SJSA1 (cell line): ENCODE measurements at places on chromosomes 4 and X. TPM values are rescaled to one million over a fixed set of nuclear protein-coding genes. Genes with fewer than 3 reads are reported as not detected.

- no peak overlapping the region for H3K27ac ChIP-seq
- no peaks in the 10 kb centered on the region for H3K4me1 ChIP-seq
- DNase-seq: no peak
- H3K27me3 ChIP-seq: no peaks in the 10 kb centered on the region
- H3K4me3 ChIP-seq: no peak overlapping the region
- no peaks in the 10 kb centered on the region for H3K36me3 ChIP-seq
These were observed 208.5 kb upstream of the CASK start for GRCh38 chrX:42131856-42132255.

Gene SASH3
- not detected in 2 replicates for total RNA-seq

Gene AKAP14
- total RNA-seq: not detected in 2 replicates

DNA sequence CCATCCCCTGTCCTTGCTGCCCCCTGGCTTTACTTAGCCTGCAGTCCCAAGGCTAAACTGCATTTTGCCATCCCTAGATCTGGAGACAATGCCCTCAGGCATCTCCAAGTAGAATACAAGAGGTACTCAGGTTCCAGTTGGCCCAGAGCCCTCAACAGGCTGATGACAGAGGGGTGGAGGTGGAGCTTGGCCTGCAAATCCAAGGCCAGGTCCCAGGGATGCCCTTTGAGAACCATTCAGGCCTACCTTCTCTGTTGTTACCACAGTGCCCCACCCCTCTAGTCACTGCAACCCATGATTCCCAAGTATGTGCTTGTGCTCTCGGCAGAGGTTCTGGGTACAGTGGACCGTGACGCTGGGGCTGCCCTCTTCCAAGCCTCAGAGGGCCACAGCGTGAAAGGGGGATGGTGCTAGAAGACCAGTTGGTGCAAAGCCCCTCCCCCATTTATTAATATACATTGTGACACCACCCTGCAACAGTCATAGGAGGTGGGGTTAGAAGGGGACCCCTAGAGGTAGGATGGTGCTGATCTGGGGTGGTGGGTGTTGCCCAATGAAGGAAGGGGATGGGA lies 6.4 kb upstream of the UBA1 start:
- peaks cover 3% of the 10 kb centered on the region; the same call in 1 of the 2 replicates for H3K4me1 ChIP-seq
- H3K4me3 ChIP-seq: no peak overlapping the region
- no peak overlapping the region for H3K27ac ChIP-seq
- no peak for DNase-seq
- peaks cover 18% of the 10 kb centered on the region for H3K36me3 ChIP-seq

DNA sequence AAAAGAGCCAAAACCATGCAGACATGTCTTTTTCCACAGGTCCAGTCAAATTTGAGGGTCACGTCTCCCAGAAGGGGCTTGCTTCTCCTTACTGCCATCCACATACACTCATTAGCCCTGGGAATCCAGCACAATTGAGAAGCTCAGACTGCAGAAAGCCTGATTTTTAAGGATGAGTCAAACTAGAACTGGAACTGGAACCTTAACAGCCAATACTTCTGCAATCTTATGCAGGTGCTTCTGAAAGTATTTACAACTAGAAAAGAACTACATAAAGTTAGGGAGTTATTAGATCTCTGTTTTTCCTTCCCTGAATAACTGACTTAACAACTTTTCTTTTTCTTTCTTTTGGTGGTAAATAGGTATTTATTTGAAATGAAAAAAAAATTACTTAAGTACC lies 86.3 kb downstream of the CDS1 start:
- DNase-seq: no peak
- no peak overlapping the region for H3K27ac ChIP-seq
- H3K27me3 ChIP-seq: no peaks in the 10 kb centered on the region
- peaks cover 51% of the 10 kb centered on the region for H3K36me3 ChIP-seq
- H3K4me1 ChIP-seq: peaks cover 15% of the 10 kb centered on the region
- H3K4me3 ChIP-seq: no peak overlapping the region

DNA sequence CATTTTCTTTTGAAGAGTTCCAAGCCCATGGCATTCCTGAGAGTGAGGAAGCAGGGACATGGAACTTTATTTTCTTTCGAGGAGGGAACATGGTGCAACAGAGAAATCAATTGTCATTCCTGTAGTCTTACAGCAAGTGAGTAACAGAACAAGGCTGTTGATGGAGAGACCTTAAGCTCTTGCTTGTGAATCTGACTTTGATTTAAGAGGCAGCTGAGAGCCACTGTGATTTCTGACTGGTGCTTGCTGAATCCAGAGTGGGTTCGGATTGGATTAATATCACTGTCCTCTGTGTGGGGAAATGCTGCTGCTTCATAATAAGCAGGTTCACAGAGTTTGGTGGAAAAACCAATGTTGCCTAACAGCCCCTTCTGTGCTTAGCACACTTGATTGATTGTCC lies 4.7 kb upstream of the ATP1B4 start:
- H3K27ac ChIP-seq: no peak overlapping the region
- DNase-seq: no peak
- no peak overlapping the region for H3K4me3 ChIP-seq
- H3K4me1 ChIP-seq: no peaks in the 10 kb centered on the region
- no peaks in the 10 kb centered on the region for H3K36me3 ChIP-seq

GRCh38 chr4:168480931-168481611 lies 779 bp upstream of the DDX60L start:
- peak overlapping the region; percentile 58 for H3K4me3 ChIP-seq
- peak; percentile 96 for DNase-seq
- peaks cover 10% of the 10 kb centered on the region; the same call in 1 of the 2 replicates for H3K36me3 ChIP-seq

- peak overlapping the region; percentile 72 for H3K4me3 ChIP-seq
- H3K27ac ChIP-seq: no peak overlapping the region
- peaks cover 13% of the 10 kb centered on the region; the same call in 1 of the 2 replicates for H3K27me3 ChIP-seq
- H3K4me1 ChIP-seq: peaks cover 8% of the 10 kb centered on the region; the same call in 1 of the 2 replicates
These were observed 528 bp upstream of the SLC25A4 start for GRCh38 chr4:185142564-185142911.

DNA sequence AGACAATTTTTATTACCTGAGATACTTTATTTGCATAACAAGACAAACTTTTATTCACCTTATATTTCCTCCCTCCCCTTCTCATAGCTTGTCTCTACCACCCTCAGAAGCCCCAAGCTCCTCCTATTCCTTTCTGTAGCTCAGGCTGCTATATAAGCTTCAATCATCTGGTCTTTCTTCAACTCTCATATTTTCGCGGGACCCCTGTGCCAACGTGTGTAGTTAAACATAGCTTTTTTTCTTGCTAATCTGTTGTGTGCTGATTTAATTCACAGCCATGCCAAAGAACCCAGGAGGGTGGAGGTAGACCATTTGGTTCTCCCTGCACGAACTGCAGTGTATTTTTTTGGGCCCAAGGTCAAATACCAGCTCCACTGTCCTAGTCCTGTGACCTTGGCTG lies 21.1 kb upstream of the CD38 start:
- H3K4me1 ChIP-seq: peaks cover 36% of the 10 kb centered on the region
- no peaks in the 10 kb centered on the region for H3K36me3 ChIP-seq
- H3K27ac ChIP-seq: no peak overlapping the region

Gene TRPC5OS
- not detected in 2 replicates for total RNA-seq

DNA sequence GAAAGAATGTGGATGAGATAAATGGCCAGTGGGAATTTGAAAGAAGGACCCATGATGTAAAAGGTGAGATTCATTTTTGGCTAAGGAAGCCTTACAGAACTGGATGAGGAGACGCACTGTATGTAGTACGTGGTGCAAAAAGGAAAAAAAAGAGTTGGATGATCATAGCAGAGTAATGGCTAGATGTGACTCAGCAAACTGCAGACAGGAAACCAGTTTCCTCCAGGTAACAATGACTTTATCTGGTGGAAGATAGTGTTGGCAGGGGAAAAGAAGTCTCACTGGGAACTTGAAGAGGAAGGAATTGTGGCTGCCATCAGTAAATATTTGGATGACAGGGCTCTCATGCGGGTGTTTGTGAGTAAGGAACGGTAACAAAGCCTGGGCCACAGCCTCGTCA lies 243.2 kb downstream of the CPE start:
- no peaks in the 10 kb centered on the region for H3K36me3 ChIP-seq
- no peak for DNase-seq
- no peak overlapping the region for H3K4me3 ChIP-seq
- no peaks in the 10 kb centered on the region for H3K4me1 ChIP-seq
- no peaks in the 10 kb centered on the region for H3K27me3 ChIP-seq
- no peak overlapping the region for H3K27ac ChIP-seq

Gene CXCR3
- total RNA-seq: not detected in 2 replicates

DNA sequence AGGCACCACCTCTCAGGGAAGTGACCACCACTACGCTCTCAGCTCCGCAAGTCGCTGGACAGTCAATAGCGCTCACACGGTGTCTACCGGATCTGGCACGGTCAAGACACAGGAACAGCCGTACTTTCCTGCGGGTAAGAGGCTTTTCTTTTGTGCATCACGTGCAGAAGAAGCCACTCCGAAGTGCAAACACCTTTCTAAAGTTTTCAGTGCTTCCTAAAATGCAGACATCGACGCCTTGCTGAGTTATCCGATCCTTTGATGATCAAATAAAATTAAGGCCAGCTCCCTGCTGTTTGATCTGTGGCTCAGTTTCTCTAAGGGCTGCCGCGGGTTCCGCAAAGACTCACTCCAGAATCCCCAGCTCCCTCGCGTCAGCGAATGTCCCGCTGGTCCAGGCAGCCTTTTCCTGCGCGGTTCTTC lies 71.8 kb downstream of the FBXO8 start:
- H3K4me1 ChIP-seq: 0 out of 2 replicates have a peak, but pooled peaks cover 4% of the 10 kb centered on the region
- no peak overlapping the region for H3K4me3 ChIP-seq
- H3K36me3 ChIP-seq: no peaks in the 10 kb centered on the region
- DNase-seq: no peak
- H3K27ac ChIP-seq: no peak overlapping the region

Gene SPANXN4
- total RNA-seq: not detected in 2 replicates

Gene ZMYM3
- 12.2 and 14.6 TPM in 2 replicates for total RNA-seq

GRCh38 chr4:138226351-138226750 lies 15.8 kb downstream of the SLC7A11 start:
- peaks cover 65% of the 10 kb centered on the region for H3K4me1 ChIP-seq
- H3K27me3 ChIP-seq: no peaks in the 10 kb centered on the region
- H3K36me3 ChIP-seq: peaks cover 68% of the 10 kb centered on the region
- DNase-seq: no peak

Gene ODAPH
- not detected in 2 replicates for total RNA-seq

DNA sequence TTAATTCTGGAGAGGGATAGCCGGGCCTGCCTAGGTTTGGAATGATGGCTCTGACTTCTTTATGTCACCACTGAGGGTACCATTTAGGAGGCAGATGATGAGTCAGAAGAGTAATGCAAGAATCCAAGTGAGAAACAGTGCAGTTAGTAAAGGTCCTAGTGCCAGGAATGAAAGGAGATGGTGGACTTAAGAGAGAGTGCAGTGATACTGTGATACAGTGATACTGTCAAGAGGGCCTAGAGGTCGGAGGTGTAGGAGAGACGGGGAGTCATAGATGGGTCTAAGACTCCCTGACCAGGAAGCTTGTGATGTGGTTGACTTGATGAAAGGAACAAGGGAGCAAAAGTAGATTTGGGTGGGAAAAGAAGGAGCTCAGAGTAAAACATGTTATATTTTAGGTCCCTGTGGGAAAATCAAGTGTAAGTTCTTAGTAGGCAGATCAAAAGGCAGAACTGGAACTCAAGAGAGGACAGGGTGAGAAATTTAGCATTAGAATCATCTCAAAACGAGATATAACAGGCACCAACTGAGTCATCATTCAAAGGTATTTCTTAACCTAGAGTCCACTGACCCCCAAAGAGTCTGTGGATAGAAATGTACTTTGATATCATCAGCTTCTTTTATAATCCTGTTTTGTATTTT lies 85.0 kb downstream of the NFKB1 start:
- H3K27me3 ChIP-seq: no peaks in the 10 kb centered on the region
- no peak overlapping the region for H3K27ac ChIP-seq
- no peak overlapping the region for H3K4me3 ChIP-seq
- no peaks in the 10 kb centered on the region for H3K4me1 ChIP-seq
- H3K36me3 ChIP-seq: peaks cover 88% of the 10 kb centered on the region
- DNase-seq: no peak

DNA sequence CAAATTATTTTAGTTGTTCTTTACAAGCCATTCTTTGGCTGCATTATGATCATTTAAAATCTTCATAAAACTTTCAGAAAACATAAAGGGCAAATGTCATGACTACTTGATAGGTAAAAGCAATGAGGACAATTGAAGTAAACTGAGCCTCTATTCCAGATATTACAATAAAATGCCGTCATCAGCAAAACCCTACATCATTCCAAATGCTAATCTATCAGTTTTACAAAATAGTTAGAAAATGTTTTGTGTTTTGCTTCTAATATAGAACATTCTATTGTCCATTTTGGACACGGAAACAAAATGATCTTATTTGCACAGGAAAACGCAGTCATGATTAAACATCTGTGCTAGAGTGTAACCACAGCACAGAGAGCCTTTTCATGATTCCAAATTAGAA lies 1330.6 kb upstream of the ADGRL3 start:
- no peak overlapping the region for H3K4me3 ChIP-seq
- H3K27ac ChIP-seq: no peak overlapping the region
- DNase-seq: no peak
- no peaks in the 10 kb centered on the region for H3K4me1 ChIP-seq
- H3K27me3 ChIP-seq: no peaks in the 10 kb centered on the region

Gene TMPRSS11D
- total RNA-seq: not detected in 2 replicates

DNA sequence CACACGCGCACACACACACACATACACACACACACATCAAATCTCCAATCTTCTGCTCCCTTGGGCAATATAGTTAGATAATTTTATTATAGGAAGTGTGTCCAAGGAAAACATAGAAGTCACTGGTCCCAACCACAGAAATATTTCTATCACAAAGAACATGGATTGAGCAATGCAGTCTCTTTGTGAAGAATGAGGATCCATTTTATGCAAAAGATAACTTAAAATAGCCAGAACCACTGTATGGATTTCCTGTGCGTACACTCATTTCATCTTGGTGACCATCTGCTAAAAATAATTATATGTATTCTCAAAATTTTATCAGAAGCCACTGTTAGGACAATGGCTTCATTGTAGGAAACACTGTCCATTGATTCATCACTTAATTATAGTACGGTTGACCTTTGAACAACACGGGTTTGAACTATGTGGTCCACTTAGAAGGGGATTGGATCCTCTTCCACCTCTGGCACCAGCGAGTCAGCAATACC lies 169.6 kb upstream of the MXRA5 start:
- peaks cover 8% of the 10 kb centered on the region for H3K4me1 ChIP-seq
- H3K4me3 ChIP-seq: no peak overlapping the region
- H3K27me3 ChIP-seq: no peaks in the 10 kb centered on the region
- H3K36me3 ChIP-seq: no peaks in the 10 kb centered on the region
- no peak for DNase-seq
- no peak overlapping the region for H3K27ac ChIP-seq

Gene SH3D19
- 5.1 and 6.9 TPM in 2 replicates for total RNA-seq

- H3K36me3 ChIP-seq: no peaks in the 10 kb centered on the region
- no peak for DNase-seq
- H3K4me3 ChIP-seq: no peak overlapping the region
These were observed 73.5 kb downstream of the CHRDL1 start for GRCh38 chrX:110722135-110722534.
